Right atrium auricular region (tissue), 2 donors: ENCODE measurements at places on chromosomes 2 and 18. TPM values are rescaled to one million over a fixed set of nuclear protein-coding genes. Genes with fewer than 3 reads are reported as not detected.

The TRIM54 gene
- total RNA-seq: 136 TPM

DNA sequence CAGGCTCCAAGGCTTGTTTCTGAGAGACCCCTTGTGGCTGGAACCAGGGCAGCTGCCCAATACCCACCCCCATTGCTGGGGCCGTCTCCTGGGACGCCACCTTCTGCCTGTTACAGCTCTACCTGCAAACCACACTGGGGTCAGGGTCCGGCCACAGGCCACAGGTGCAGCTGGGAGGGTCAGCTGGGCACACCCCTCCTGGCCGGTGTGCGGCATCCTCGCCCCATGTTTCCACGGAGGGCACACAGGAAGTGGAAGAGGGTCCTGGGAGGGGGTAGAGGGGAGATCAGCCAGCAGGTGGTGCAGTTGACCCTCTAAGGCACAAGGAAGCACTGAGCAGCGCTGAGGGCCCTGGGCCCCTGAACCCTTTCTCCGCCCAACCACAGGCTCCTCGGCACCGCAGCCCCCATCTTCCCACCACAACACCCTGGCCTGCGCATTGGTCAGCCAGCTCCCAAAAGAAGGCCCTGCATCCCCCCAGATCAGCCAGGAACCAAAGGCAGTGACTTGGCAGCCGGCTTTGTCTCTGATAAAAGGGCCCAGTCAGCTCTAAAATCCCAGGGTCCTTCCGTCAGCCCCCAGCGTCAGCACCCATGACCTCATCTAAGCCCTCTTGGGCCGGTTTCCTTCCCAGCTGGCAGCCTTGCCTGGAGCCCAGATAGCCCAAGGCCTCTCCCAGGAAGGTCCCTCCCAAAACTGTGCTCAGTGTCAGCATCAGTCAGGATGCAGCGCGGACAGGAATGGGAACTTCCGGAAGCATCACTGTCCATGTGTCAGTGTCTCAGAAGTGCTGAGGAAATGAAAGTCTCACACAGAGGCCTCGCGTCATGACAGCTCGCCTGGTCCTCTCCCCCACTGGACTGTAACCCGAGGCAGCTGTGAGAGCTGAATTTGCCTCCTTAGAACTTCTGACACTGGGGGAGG lies 1.7 kb downstream of the ERFE start:
- H3K4me3 ChIP-seq: no peak overlapping the region
- H3K27me3 ChIP-seq: no peaks in the 10 kb centered on the region
- no peak for DNase-seq
- no peaks in the 10 kb centered on the region for H3K36me3 ChIP-seq

GRCh38 chr18:7830468-7830867 lies 263.4 kb downstream of the PTPRM start:
- no peaks in the 10 kb centered on the region for H3K36me3 ChIP-seq
- no peaks in the 10 kb centered on the region for H3K27me3 ChIP-seq
- H3K4me3 ChIP-seq: no peak overlapping the region

GRCh38 chr2:63840081-63840784 lies 1.5 kb upstream of the UGP2 start:
- no peaks in the 10 kb centered on the region for H3K36me3 ChIP-seq
- no peaks in the 10 kb centered on the region for H3K27me3 ChIP-seq

The DOCK10 gene
- 2.0 TPM for total RNA-seq

- no peaks in the 10 kb centered on the region for H3K27me3 ChIP-seq
- no peaks in the 10 kb centered on the region for H3K36me3 ChIP-seq
- no peak overlapping the region for H3K4me3 ChIP-seq
- no peak overlapping the region for H3K27ac ChIP-seq
- no peaks in the 10 kb centered on the region for H3K4me1 ChIP-seq
- no peak for DNase-seq
Measured at GRCh38 chr18:79071503-79072210, 2.5 kb downstream of the ATP9B start.

DNA sequence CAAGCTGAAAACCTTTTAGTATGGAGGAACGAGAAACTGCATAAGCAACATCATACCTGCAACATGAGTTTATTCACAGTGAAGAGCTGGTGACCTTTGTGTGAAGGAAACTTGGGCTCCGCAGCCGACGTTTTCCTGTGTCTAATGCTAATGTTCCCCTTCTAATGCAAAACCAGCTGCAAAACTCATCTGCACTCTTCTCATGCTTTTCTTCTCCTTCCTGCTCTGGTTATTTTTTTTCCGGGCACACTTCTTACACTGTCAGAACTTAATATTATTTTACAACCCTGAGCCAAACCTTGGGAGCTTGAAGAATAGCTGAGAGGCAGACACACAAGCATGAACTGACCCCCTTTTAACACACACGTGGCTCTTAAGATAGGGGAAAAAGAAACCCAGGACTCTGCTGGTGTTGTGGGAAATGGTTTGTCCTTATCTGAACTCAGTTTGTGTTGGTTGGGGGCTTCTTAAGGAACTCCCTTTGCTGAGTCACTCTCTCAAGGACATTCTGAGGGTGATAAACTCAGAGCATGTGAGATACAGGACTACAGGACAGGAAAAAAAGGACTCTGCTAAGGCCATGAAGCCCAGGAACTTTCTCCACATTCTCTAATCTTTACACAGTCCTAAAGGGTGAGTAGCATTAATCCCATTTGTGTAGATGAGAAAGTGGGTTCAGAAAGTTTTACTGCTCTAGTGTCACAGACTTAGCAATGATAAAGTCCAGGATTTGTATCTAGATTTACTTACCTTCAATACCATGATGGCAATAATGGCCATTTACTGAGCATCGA lies 439.3 kb upstream of the TRIB2 start:
- H3K4me3 ChIP-seq: no peak overlapping the region
- peaks cover 8% of the 10 kb centered on the region for H3K4me1 ChIP-seq
- no peak for DNase-seq
- no peak overlapping the region for H3K27ac ChIP-seq

The MROH2A gene
- not detected for total RNA-seq

The MPP4 gene
- total RNA-seq: not detected

DNA sequence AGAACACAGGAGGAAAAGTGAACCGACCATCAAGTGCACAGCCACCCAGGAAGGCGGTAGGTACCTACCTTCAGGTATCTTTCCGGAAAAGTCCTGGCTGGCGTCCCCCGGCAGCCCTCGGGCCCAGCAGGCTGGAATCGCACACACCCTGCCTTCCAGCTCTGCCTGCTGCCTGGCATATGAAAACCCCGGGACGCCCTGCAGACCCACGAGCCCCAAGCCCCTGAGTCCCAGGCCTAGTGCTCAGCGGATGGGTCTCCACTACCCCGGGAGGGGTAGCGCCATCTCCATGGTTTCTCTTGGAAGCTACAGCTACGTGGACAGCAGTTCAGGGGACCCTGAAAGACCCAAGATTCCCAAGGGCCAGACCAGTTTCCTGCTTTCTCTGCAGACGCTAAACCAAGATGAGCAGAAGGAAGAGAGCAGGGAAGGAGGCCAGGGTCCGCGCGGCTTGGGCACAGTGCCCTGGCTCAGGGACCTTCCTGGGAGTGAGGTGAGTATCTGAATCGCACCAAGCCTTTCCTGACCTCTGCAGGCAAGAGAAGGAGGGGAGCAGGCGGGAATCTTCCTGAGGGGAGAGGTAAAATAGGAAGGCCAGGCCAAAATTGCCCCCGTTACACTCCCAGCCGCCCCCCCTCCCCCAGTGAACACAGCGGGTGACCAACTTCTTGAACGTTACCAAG lies 80.4 kb downstream of the ARHGEF4 start:
- no peak overlapping the region for H3K27ac ChIP-seq
- H3K4me1 ChIP-seq: no peaks in the 10 kb centered on the region
- H3K4me3 ChIP-seq: no peak overlapping the region
- no peak for DNase-seq

- no peak for DNase-seq
- H3K4me3 ChIP-seq: no peak overlapping the region
- no peaks in the 10 kb centered on the region for H3K27me3 ChIP-seq
- no peaks in the 10 kb centered on the region for H3K36me3 ChIP-seq
- no peaks in the 10 kb centered on the region for H3K4me1 ChIP-seq
Measured at GRCh38 chr18:40841063-40841462, 1114.0 kb upstream of the PIK3C3 start.

- no peak overlapping the region for H3K4me3 ChIP-seq
- H3K27me3 ChIP-seq: no peaks in the 10 kb centered on the region
- peaks cover 24% of the 10 kb centered on the region for H3K4me1 ChIP-seq
- no peak for DNase-seq
Measured at GRCh38 chr18:79796531-79797405, 970 bp upstream of the KCNG2 start.

The NR4A2 gene
- 3.7 TPM for total RNA-seq
